ENCODE measurements at places on chromosomes 1 and 21.

GRCh38 chr1:36349241-36349671 lies 25.8 kb upstream of the EVA1B start:
- no peak for DNase-seq

DNA sequence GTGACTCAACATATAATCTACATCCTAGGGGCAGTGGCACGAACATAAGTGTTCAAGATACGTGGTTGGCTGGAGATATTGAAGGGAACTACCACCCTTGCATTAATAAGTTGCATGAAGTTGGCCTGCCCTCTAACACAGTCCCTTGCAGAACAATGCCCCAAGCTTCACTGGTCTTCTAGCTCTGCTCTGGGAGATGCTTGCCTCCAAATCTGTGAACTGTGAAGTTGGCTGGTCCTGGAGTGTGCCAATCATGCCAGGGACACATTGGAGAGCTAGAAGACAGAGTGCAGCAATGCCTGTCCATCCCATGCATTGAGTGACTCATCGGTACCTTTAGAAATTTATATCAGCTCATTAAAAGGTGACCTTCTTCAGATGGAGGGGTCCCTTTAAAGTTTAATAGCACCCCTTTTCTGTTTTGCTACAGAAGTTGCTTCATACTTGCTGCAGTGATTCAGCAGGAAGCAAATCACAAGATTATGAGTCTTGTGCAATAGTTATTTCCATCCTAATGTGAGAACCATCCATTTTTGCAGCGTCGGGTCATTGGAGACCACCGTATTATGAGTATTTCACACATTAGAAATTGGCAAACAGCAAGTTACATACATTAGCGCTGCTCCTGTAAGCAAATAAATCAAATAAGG lies 55.2 kb upstream of the KAZN start:
- peak; percentile 33 for DNase-seq

- no peak for DNase-seq
These were observed 29.3 kb upstream of the IL20 start for GRCh38 chr1:206836111-206836510.

GRCh38 chr1:205600085-205600484 lies 31.7 kb downstream of the ELK4 start:
- no peak for DNase-seq

DNA sequence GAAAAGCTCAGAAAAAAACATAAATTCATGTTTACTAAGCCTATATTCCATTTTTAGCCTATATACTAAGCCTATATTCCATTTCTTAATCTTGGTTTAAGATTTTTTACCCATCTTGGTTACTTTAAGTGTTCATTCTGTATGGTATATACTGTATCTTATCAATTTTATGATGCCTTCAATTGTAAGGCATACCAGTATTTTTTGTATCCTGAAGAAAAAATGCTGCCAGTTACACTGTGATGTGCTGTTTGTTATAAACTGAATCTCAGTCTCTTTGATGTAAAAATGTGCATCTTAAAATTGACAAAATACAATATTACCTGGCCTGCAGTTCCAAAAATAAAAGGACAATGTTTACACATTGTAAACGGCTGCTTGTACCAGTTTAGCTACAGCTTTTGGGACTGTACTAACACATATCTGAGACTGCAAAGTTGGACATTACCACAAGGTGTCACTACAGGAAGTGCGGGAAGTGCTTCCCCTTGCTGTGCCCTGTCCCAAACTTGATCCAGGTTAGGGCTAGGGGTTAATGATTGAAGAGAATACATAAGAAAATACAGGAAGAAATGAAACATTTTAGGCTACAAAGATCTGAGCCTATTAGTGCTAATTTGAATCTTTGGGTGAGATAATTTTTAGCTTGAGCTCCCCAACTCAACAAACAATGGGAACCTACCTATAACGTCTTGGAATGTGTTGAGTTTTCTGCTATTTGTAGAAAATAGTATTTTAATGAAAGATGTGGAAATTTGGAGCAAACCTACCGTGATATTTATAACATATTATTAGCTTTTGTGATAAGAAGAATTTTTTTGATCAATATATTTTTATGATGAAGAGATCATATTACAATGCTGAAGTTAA lies 108.9 kb downstream of the LBR start:
- DNase-seq = peak; percentile 3

DNA sequence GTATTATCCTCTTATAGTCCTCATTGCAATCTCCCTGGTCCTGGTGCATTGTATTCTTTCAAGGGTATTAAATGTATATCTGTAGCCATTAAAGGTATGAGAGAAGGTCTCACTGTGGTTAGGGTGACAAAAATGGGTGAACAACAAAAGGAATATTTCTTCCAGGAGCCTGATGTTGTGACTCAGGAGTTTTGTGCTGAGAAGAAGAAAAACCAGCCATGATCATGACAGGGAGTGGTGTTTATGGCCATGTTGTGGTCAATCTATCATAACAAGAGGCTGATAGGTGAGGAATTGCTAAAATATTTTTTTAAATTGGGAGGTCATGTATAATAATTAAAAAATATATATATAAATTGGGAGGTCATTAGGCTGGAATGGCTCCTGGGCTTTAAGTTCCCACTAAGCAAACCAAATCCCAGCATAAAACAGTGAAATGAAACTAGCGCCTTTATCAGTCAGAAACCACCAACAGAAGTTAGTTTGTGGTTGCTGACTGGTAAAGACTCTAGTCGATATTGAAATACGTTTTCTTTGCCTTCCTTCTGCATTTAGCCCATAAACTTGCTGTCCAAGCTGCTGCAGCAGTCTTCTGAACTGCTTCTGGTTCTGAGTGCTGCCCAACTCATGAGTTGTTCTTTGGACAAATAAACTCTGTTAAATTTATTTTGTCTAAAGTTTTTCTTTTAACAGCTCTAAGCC lies 60.3 kb downstream of the TBX19 start:
- DNase-seq = no peak

GRCh38 chr1:59682396-59683080 lies 132.2 kb upstream of the HOOK1 start:
- no peak for DNase-seq

- DNase-seq = no peak
These were observed 3.0 kb downstream of the CCDC17 start for GRCh38 chr1:45620588-45621500.

DNA sequence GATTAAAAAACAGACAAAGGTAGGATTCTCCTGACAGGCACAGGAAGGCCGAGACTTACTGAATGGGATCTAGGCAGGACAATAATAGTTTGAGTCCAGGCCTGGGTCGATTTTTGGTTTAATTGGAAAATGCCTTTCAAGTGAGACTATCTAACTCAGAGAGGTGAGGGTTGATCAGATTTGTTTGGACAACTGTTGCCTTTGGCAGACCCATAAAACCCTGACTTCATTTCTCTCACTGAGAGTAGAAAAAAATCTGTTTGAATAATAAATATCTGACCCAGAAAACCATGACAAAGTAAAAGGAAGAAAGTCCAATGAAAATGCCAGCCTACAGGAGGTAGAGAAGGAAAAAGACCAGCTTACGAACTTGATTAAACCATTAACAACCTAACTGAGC lies 12.3 kb upstream of the SLC30A10 start:
- DNase-seq = no peak

DNA sequence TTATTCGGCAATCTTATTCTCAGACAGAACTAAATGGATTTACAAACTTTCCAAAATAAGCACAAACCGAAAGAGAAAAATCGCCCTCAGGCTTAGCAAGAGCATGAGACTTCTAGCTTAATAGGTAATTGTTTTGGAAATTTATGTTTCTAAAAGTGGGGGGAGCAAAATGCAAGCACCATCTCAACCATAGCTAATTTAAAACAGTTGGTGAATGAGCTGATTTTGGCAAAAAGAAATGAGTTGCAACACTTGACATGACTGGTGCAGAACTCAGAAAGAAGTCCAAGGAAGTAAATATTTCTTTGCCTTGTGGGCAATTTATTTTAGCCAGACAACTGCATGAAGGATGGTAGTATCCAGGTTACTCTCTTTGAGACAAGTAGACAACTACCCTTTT lies 71.5 kb upstream of the PTGFR start:
- peak; percentile 93 for DNase-seq

- no peak for DNase-seq
These were observed 99.6 kb upstream of the USP24 start for GRCh38 chr1:55314740-55315139.

DNA sequence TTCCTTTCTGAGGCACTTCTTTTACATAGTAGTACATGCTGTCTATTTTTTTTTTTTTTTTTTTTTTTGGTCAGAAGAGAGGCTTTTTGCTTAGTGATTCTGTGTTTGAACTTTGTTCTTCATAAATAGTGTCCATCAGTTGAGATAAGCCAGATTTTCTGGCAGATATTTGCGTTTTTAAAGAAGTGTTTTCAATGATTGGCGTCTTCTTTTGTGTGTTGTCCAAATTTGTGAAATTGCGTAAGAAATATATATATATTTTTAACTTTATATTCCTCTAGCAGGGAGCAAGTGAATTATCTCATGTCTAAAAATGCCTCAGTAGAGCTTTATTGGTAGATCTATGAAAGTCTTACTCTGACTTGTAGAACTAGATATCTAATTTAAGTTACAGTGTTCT lies 28.3 kb downstream of the NEK7 start:
- no peak for DNase-seq

DNA sequence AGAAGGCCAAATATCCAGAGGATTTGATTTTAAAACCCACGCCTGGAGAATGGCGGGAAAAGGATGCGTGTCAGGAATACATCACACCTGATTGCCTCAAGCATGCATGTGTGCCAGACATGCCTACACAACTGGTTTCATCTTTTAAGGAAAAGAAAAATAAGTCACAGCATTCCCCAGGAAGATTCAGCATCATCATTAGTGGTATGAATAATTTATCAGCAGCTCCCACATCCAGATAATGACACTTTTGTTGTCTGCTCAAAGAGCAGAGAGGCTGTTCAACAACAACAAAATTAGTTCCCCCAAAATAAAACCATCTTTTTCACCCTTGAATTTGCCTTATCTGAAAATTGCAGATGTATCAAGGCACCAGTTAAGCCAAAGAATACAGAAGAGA lies 328.6 kb upstream of the C1orf87 start:
- no peak for DNase-seq

DNA sequence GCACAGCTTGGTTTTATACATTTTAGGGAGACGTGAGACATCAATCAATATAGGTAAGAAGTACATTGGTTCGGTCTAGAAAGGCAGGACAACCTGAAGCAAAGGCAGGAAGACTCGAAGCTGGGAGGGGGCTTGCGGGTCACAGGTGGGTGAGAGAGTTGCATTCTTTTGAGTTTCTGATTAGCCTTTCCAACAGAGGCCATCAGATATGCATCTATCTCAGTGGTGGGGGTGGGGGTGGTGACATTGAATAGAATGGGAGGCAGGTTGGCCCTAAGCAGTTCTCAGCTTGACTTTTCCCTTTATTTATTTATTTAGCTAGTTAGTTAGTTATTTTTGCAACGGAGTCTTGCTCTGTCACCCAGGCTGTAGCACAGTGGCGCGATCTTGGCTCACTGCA lies 85.6 kb downstream of the WDR4 start:
- no peak for DNase-seq

DNA sequence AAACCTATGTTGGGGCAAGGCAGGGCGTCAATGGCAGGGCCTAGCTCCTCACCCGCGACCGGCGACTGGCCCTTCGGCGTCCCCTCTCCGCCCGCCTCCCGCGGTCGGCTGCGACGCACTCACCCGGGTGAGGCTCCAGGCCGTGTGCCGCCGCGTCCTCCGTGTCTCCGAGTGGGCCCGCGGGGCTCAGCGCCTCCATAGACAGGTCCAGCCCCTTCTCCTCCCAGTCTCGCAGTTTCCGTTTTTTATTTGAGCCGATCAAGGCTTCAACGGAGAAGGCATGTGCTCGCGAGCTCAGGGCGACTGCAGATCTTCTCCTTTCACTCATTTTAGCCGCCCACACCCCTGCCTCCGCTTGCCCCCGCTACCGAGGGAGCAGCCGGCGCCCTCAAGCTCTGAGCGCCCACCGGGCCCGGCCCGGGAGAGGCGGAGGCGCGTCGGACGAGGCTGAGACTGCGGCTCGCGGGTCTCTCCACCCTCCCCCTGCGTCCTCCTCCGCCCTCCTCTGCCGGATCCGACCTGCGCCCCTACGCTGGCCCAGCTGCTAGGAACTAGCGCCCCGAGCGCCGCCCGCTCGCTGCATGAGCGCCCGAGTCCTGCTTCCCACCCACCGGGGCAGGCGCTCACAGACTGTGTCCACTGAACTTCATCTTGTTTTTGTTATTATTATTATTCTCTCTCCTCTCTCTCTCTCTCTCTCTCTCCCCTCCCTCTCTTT lies 516 bp downstream of the TBX15 start:
- no peak for DNase-seq

GRCh38 chr1:81305997-81306452 lies 494.7 kb upstream of the ADGRL2 start:
- no peak for DNase-seq

All from GM04503 (cell line).